ENCODE measurements at places on chromosomes 6 and 20.

DNA sequence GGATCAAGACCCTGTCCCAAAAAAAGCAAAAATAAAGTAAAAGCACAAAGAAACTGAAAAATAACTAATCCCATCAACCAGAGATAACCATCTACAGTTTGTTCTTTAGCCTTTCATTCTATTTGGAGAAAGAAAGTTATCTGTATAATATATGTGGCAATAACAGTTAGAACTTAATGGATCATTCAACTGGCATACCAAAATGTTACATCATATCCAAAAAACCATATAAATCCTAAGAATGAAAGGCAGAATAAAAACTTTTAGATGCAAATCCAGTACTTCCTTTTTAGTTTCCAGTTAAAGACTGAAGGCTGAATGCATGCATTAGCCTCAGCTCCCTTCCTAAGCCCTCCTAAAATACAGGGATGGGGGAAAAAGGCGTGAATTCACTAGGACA is 25.2 kb downstream of the ILRUN start:
- DNase-seq, result no peak

DNA sequence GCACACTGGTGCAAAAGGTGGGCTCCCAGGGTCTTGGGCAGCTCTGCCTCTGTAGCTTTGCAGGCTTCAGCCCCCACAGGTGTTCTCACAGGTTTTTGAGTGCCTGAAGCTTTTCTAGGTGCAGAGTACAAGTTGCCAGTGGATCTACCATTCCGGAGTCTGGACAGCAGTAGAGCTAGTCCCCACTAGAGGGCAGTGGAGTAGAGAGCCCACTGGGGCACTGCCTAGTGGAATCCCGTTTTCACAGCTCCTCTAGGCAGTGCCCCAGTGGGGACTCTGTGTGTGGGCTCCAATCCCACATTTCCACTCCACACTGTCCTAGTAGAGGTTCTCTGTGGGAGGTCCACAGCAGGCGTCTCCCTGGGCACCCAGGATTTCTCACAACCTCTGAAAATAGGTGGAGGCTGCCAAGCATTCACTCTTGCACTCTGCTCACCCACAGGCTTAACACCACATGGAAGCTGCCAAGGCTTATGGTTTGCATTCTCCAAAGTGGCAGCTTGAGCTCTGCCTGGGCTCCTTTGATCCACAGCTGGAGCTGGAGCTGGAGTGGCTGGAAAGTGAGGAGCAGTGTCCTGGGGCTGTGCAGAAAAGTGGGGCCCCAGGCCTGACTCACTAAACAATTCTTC is 86.3 kb upstream of the PROKR2 start:
- no peak for DNase-seq

DNA sequence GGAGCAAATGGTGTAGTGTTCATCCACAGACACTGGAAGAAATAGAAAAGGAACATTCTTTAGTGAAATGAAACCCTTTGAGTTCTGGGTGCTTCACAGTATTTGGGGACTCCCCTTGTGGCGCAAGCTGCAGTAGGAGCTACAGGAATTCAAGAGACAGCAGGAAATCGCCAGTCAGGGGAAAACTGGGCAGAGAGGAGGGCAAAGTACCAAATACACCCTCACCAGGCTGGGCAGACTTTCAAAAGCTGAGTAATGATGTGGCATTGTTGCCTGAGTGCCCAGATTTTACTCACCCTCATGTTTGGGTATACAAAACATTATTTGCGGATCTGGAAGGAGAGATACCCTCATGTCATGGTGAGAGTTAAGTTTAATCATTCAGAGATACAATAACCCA is 97.9 kb downstream of the SOD2 start:
- no peak for DNase-seq

DNA sequence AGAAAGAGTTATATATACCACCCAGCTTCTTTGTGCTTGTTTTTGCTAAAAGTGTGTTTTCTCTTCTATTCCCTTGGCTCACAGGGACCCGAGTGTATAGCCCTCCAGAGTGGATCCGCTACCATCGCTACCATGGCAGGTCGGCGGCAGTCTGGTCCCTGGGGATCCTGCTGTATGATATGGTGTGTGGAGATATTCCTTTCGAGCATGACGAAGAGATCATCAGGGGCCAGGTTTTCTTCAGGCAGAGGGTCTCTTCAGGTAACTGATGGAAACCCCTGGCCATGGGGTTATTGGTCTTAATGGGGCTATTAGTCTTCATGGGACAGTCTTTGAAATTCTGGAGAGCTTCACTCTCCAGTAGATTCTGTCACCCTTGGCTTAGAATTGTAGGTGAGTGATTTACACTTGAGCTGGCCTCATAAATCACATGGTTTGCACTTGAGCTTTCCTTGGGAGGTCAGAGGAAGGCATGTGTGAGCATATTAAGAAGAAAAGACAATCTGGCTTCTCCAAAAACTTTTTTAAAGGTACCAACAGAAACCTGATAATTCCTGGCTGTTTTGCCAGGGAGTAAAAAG is 3.0 kb downstream of the PIM1 start:
- no peak for DNase-seq

- no peak for DNase-seq
Measured at GRCh38 chr20:10419550-10420133, 14.4 kb downstream of the MKKS start.

GRCh38 chr6:151409260-151409659 is 17.9 kb upstream of the ZBTB2 start:
- no peak for DNase-seq

GRCh38 chr6:77883851-77884250 is 231.0 kb downstream of the MEI4 start:
- no peak for DNase-seq
